NAMALWA (cell line): ENCODE measurements at places on chromosomes 12 and 14.

- no peak for DNase-seq
Observed at GRCh38 chr14:67440513-67440912, 28.5 kb upstream of the PLEK2 start.

GRCh38 chr14:93234798-93235197 is 27.7 kb downstream of the UBR7 start:
- no peak for DNase-seq

DNA sequence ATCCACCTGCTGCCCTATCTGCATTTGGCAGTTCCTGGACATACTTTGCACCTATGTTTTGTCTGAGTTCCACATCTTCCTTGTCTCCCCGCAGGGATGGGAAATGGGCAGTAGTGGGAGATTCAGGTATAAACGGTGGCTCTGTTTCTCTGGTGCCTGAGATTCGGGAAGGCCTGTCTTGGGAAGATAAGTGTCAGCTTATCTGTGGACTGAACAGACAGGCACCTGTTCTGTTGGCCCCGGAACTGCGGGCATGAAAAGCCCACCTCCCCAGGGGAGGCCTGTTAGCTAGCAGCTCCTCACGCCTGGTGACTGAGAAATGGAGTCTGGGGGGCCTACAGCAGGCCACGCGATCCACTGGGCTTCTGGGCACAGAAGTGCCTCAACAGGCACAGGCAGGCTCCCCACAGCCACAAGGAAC is 5.8 kb downstream of the PHB2 start:
- DNase-seq, result no peak

DNA sequence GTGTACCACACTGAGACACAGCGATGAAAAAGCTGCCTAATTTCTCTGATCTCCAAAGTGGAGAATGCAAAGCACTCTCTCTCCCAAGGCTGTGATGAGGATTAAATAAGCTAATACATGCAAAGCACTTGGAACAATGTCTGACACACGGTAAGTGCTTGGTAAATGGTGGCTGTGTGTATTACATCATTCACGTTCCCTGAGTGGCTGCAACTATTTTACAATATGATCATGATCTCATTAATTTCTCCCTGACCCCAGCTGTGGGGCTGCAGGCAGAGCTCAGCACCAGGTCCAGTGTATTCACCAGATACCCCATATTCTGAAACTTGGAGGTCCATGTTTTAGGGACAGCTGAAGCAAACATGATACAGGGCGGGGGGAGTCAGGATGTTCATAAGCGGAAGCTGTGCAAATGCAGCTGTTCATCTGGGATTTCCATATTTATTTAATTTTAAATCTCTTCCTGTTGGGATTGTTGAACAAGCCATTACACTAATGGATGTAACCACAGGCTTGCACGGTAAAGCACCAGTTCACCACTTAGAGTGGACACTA is 106.4 kb downstream of the CCDC60 start:
- DNase-seq, result no peak

- no peak for DNase-seq
Observed at GRCh38 chr12:94767956-94768355, 117.6 kb upstream of the TMCC3 start.

DNA sequence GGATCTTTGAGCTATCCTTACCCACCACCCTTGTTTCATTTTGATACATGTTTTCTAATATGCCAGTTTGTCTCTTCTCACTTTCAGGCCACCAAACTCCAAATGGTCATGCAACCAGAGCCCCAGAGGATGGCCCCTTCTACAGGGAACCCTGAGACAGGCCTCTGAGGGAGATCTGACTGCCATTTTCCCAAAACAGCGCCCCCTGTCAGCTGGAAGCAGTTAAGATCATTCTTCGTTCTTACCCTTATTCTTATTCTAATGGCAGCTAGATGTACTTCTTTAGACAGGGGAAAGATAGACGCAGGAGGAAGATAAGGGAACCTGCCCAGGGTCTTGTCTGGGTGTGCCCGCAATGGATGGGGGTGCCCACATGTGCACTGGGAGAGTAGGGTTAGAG is 38.4 kb downstream of the C12orf56 start:
- DNase-seq, result peak; percentile 11

DNA sequence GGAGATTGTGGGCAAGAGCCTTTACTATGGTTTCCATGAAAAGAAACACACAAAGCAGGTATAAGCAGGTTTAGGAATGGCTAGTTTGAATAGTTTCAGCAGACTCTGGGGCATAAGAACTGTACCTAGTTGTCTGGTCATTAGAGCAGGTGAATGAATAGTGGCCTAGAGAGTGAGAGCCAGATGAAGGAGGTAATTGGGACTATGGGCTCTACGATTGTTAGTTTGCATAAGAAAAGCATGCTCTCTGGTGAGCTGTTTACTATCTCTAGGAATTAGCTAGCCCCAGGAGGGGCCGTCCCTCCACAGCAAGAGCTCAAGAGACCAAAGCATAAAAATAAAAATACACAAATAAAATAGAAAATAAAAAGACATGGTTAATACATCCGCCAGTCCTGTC is 397.5 kb upstream of the GARIN6 start:
- no peak for DNase-seq

- no peak for DNase-seq
Observed at GRCh38 chr12:28051516-28052354, 79.2 kb upstream of the PTHLH start.

- DNase-seq, result no peak
Observed at GRCh38 chr12:52268212-52268611, 6.2 kb upstream of the KRT86 start.

- DNase-seq, result no peak
Observed at GRCh38 chr14:78737116-78737515, 566.9 kb downstream of the NRXN3 start.

DNA sequence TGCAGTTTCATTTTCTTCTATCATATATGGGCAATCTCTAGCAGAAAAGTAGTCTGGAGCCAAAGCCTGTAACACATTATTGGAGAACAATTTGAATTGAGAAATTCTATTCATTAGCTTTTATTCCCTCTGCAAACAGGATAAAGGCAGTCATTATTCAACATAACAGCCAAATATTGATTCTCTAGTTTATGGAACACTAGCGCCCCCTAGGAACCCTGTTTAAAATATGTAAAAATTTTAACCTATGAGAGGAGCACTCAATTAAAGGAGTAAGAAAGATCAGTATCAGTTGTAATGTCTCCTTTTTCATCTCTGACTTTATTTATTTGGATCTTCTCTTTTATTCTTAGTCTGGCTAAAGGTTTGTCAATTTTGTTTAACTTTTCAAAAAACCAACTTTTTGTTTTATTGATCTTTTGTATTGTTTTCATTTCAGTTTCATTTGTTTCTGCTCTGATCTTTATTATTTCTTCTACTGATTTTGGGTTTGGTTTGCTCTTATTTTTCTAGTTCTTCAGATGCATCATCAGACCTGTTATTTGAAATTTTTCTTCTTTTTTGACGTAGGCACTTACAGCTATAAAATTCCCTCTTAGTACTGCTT is 4.8 kb upstream of the LMNTD1 start:
- DNase-seq, result peak; percentile 73

DNA sequence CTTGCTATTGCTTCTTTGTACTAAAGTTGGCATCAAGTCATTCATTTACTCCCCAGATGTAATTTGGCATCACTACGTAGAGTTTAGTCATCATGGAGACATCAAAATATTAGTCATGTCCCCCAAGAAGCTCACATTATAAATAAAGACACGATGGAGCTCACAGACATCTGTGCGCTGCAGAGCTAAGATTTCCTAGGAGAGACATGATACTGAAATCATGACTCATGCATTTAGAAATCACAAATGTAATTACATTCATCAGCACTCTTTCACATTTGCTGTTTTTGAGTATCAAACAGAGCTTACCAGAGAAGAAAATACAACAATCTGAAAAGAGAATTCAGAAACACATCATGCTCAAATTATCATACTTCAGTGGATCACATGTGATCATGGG is 169.8 kb downstream of the LRIG3 start:
- no peak for DNase-seq

GRCh38 chr12:110248096-110248447 is 33.0 kb upstream of the ATP2A2 start:
- no peak for DNase-seq

DNA sequence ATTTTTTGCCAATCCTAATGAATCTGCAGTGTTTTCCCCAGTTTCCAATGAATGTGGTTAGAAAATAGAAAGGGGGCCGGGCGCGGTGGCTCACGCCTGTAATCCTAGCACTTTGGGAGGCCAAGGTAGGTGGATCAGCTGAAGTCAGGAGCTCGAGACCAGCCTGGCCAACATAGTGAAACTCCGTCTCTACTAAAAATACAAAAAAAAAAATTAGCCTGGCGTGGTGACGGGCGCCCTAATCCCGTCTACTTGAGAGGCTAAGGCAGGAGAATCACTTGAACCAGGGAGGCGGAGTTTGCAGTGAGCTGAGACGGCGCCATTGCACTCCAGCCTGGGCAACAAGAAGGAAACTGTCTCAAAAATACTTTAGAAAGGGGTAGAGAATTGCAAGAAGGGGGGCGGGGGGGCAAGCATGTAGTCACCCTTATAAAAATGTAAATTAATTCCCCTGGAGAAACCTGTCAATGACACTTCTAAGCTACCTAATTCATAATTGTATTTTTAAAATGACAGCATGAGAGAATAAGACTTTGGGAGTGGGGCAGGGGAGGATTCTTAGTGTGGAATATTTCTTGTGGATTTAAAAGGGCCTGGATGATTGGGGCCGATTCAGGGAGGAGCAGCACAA is 1.7 kb downstream of the KLHDC2 start:
- no peak for DNase-seq

DNA sequence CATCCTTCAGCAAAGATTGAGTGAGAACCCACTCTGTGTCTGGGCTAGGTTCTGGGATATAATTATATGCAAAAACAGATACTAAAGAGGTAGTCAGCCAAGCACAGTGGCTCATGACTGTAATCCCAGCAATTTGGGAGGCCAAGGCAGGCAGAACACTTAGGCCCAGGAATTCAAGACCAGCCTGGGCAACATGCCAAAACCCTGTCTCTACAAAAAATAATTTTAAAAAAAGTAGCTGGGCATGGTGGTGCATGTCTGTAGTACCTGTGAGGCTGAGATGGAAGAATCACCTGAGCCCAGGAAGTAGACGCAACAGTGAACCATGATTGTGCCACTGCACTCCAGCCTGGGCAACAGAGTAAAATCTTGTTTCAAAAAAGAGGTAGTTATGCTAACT is 237.5 kb upstream of the HMGA2 start:
- no peak for DNase-seq

- DNase-seq, result no peak
Observed at GRCh38 chr12:72024613-72025012, 86.0 kb downstream of the TPH2 start.

GRCh38 chr12:28958553-28959195 is 190.4 kb upstream of the FAR2 start:
- DNase-seq, result no peak

DNA sequence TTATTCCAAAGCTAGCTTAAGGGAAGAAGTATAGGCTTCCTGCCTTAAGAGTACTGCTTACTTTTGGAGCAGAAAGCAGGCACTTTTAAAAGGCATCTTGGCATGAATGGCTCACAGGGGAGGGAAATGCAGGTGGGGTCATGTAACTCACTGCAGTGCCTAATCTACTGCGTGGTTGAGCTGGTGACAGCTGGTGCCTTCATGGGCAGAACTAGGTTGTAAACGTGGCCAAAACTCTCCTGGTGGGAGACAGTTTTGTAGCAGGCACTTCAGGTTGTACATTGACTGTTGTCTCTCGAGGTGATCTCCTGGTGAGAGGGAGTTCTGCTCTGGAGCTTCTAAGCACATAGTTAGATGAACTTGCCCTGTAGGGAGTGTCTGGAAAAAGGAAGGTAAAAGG is 962.5 kb downstream of the DIO2 start:
- no peak for DNase-seq

DNA sequence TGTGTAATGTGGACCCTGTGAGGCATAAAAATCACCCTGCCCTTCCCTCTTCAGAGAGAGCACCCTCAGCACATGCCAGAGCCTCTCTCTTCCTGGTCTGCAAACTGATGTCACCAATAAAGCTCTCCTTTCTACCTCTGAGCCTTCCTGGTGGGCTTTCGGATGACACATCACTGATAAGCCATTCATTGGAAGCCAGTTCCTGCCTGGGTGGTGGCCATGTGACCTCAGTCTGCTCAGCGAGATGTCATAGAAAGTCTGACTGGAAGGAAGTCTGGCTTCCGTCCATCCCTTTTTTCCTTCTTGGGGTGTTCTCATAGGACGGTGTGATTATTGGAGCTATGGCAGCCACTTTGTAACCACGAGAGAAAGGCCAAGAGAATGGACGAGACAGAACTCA is 95.7 kb downstream of the PIWIL1 start:
- no peak for DNase-seq

DNA sequence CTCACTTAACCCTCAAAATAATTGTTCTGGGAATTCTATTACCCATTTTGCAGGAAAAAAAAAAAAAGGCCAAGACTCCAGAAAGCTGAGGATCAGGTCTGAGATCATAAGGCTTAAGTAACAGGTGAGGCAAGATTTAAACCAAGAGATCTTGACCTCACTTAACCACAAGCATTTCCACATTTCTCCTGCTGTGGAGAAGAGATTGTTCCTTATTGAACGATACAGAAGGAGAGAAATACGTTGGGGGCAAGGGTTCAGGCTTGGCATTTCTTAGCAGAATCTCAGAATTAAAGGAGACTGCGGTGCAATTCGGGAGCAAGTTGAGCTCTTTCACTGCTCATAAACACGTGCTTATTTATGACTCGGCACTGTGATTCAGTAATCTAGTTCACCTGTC is 885.3 kb upstream of the TMEM132C start:
- no peak for DNase-seq

DNA sequence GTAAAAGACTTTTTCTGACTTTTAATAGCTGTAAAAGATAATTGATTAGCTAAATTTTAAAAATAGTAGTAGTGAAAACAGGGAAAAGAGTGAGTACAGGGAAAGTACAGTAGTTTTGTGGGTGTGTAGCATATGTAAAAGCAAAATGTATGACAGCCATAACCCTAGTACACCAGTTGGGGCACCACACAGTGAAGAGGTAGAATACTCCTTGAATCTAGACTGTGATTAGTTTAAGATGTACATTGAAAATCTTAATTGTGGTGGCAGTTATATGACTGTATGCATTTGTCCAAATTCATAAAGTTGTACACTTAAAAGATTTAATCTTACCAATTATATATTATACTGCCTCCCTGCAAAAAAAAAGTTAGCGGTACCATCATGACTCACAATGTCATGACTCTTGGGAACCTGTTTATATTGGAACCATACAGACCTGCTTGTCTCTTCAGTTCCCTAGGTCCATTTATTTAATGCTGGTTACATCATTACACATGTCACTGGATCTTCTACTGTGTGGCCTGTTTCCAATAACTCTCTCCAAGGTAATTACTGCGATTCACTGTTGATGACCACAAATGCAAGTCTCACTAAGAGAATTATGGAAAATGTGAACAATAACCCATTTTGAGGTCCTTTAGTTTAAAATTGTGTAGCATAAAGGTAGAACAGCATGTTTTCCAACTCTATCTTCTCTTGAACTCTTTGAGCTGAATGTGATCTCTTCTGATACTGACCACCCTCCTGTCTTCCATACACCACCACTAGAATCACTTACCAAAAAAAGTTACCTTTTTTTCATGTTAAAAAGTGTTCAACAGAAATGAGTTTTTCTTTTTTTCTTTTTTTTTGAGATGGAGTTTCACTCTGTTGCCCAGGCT is 264.2 kb upstream of the AMIGO2 start:
- no peak for DNase-seq

- DNase-seq, result no peak
Observed at GRCh38 chr12:40001406-40001805, 104.5 kb downstream of the SLC2A13 start.

- no peak for DNase-seq
Observed at GRCh38 chr12:85191-85666, 18.7 kb downstream of the IQSEC3 start.

- DNase-seq, result peak; percentile 28
Observed at GRCh38 chr12:112924986-112925385, 13.3 kb upstream of the OAS3 start.
